ENCODE measurements at places on chromosomes 4 and X. TPM values are rescaled to one million over a fixed set of nuclear protein-coding genes. Genes with fewer than 3 reads are reported as not detected.
A peak's percentile ranks its signal among the peaks of the same experiment; 100 is the strongest.

DNA sequence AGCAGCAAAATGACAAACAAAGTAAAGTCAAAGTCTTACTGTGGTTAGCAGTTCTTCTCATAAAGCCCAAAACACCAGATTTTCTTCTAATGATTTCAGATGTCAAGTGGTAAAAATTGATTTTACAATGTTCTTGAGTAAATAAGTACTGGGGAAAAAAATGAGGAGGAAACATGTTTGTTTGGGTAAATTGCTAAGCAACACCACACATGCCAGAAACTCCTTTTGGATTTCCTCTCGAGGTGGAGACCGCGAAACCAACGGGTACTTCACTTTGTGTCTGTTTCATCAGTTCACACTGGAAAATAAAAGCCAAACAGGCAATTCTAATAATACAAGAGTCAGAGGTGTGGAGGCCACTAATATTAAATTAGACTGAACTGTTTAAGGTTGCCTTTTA lies 4.6 kb upstream of the PKD2 start:
- H3K36me3 ChIP-seq = no peaks in the 10 kb centered on the region
- DNase-seq = no peak
- H3K4me3 ChIP-seq = no peak overlapping the region

DNA sequence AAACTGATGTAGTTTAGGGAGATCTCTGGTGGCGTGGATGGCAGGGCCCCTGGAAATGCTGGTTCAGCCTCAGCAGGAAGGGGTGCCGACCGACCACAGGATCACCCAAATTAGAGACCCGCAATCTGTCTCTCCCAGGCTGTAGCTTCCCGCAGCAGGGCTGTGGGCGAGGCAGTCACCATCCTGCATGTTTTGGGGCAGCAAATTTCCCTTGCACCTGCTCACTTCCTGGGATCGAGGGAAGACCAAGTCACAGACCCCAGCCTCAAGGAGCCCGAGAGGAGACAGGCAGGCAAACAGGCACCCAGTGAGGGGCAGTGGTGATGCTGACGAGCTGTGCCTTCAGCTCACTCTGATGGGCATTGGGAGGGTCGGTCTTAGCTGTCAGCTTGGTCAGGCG lies 21.2 kb upstream of the GPR78 start:
- H3K4me3 ChIP-seq = no peak overlapping the region
- no peaks in the 10 kb centered on the region for H3K36me3 ChIP-seq
- H3K27me3 ChIP-seq = peaks cover 1% of the 10 kb centered on the region
- DNase-seq = no peak
- no peaks in the 10 kb centered on the region for H3K4me1 ChIP-seq

DNA sequence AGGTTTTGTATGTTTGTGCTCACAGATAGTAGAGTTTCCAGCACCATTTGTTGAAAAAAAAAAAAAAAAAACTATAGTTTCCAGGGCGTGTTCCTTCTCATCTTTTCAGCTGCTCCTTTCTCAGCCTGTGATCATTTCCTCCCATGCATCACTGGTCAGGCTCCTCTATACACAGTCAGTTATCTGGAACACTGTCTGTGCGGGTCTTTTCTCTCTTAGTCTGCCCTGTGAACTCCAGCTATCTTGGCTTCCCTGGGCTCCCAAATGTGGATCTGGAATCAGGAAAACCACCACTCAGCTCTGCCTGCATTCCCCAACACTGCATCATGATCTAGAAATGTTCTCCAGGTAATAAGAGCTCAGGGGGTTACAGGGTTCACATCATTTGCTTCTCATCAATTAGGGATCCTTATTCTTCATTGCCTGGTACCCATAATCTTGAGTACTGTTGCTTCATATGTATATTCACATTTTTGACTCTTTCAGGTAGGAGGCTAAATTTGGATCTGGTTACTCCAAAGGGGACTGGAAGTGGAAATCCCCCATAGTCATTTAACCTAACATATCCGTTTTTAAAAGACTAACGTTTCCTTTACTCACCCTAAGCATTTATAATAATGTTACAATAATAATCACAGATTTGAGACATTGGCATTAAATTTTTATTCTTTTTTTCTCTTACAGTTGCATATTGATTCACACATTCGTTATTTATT lies 221.8 kb upstream of the KLF3 start:
- H3K4me1 ChIP-seq = no peaks in the 10 kb centered on the region
- no peak for DNase-seq
- no peak overlapping the region for H3K27ac ChIP-seq
- no peaks in the 10 kb centered on the region for H3K27me3 ChIP-seq
- H3K36me3 ChIP-seq = no peaks in the 10 kb centered on the region
- H3K4me3 ChIP-seq = no peak overlapping the region

GRCh38 chr4:48799157-48799556 lies 19.1 kb upstream of the FRYL start:
- no peaks in the 10 kb centered on the region for H3K36me3 ChIP-seq
- DNase-seq = no peak
- peaks cover 2% of the 10 kb centered on the region for H3K4me1 ChIP-seq
- peaks cover 2% of the 10 kb centered on the region for H3K27me3 ChIP-seq
- H3K27ac ChIP-seq = no peak overlapping the region
- H3K4me3 ChIP-seq = no peak overlapping the region

Gene WDR17
- 1.5 TPM for total RNA-seq

Gene ABRAXAS1
- total RNA-seq = 19.4 TPM

Gene EGFL6
- 2.7 TPM for total RNA-seq

DNA sequence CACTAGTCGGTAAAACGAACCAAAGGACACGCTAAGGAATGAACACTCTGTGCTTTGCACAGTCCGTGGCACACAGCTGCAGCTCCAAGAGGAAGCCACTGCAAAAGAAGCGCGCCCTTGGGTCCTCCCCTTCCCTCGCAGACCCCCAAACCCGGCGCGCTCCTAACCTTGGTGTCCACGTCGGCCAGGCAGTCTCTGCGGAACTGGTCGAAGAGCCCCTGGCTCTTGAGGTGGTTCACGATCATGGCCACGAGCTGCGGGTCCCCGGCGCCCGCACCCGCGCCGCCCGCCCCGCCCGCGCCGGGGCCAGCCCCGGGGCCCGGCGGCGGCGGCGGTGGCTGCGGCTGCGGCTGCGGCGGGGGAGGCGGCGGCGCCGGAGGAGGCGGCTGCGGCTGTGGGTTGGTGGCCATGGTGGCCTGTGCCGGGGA lies 333 bp downstream of the BOD1L1 start:
- H3K27me3 ChIP-seq = no peaks in the 10 kb centered on the region
- H3K27ac ChIP-seq = peak overlapping the region; percentile 95
- H3K36me3 ChIP-seq = peaks cover 5% of the 10 kb centered on the region
- H3K4me1 ChIP-seq = peaks cover 43% of the 10 kb centered on the region
- H3K4me3 ChIP-seq = peak overlapping the region; percentile 90
- peak; percentile 49 for DNase-seq

- peaks cover 4% of the 10 kb centered on the region for H3K4me1 ChIP-seq
- no peak overlapping the region for H3K4me3 ChIP-seq
- peaks cover 5% of the 10 kb centered on the region for H3K27me3 ChIP-seq
- H3K27ac ChIP-seq = no peak overlapping the region
Observed at GRCh38 chr4:52850406-52851124, 11.6 kb upstream of the RASL11B start.

Data from activated CD8-positive, alpha-beta T cell treated with anti-CD3 and anti-CD28 coated beads for 36 hours (primary cell).